ENCODE measurements at places on chromosomes 5 and 9.

GRCh38 chr5:120988491-120988890 is 524.4 kb downstream of the PRR16 start:
- DNase-seq = no peak

DNA sequence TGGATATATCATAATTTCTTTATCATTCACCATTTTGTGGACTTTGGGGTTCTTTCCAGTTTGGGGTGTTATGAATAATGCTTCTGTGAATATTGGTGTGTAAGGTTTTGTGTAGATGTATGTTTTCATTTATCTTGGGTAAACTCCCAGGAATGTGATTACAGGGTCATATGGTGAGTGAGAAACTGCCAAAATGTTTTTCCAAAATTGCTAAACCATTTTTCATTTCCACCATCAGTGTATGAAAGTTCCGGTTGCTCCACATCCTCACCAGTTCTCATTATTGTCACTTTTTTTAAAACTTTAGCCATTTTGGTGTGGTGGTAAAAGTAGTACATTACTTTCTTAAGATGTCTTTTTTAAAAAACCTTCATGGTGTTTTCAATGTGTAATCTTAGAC is 152.9 kb downstream of the NIPBL start:
- no peak for DNase-seq

GRCh38 chr9:124209279-124209678 is 48.5 kb upstream of the NEK6 start:
- DNase-seq = no peak

DNA sequence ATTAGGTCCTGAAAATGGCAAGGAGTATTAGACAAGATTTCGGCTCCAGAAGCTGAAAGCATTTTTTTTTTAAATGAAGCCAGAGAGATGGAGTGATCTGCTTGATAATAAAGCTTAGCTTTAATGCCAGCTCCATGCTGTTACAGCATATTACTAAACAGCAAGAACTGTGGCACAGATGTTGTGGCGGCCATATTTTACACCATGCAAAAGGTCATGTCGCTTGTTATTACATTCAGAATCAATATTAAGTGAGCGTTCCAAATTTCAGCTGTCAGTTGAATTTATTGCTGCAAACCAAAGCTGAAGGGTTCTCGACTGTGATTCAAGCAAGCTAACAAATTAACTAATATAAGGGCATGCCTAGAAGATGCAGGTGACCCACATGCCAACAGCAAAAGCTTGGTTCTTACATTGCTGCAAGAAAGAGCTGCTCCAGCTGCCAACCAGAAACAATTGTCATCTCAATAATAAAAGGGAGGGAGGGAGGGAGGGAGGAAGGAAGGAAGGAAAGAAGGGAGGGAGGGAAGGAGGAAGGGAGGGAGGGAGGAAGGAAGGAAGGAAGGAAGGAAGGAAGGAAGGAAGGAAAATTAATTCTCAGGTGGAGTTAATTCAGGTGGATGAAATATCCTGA is 517.7 kb upstream of the WWC1 start:
- no peak for DNase-seq

GRCh38 chr9:2228132-2228531 is 213.0 kb downstream of the SMARCA2 start:
- DNase-seq = peak; percentile 17

- no peak for DNase-seq
These were observed 65.2 kb downstream of the RETREG1 start for GRCh38 chr5:16551628-16552027.

DNA sequence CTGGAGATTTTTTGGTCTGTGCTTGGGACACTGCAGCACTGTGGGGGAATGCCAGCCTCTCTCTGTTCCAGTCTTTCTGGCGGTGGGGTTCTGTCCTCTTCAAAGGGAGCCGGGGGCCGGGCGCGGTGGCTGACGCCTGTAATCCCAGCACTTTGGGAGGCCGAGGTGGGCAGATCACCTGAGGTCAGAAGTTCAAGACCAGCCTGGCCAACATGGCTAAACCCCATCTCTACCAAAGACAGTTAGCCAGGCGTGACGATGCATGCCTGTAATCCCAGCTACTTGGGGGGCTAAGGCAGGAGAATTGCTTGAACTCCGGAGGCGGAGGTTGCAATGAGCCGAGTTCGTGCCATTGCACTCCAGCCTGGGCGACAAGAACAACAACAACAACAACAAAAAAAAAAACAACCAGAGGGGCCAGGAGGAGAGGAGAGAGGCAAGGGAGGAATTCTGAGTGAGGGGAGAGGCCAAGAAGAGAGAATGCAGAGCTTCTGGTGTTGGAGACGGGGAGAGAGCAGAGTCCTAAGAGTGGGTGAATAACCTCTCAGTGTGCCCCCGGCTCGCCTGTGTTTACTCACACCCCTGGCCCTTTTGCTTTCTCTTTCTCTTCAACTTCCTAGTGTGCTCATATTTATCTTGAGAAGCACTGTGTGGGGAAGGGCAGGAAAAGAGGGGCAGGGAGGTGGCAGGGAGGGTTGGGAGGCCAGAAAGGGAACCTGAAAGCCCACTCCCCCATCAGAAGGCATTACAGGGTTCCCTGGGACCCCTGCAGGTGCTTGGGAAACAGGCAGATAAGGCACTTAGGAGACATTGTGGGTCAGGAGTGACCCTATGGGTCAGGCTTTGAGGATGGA is 3.2 kb upstream of the SET start:
- no peak for DNase-seq

GRCh38 chr9:73219985-73220626 is 68.4 kb downstream of the ANXA1 start:
- no peak for DNase-seq

DNA sequence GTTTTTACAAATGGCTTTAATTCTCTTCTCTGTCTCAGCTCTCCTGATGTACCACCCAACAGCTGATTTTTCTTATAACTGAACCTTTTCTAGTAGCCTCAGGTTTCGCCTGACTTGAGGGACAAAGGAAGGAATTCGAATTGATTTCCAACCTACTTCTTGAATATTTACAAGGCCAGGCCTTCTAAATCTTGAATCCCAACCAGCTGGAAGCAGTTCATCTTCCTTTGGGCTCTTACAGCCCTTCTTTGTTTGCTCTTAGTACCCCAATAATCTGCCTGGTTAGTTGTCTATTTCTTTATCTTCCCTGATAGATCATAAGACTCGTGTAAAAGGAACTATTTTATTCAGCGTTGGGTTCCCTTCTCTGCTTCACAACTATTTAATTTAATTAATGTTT is 95.9 kb downstream of the NLN start:
- peak; percentile 49 for DNase-seq

GRCh38 chr5:157513182-157513581 is 53.2 kb downstream of the NIPAL4 start:
- DNase-seq = no peak

All from hippocampal formation (tissue), 2 donors.